A673 (cell line): ENCODE measurements at places on chromosomes 7 and 10. TPM values are rescaled to one million over a fixed set of nuclear protein-coding genes. Genes with fewer than 3 reads are reported as not detected.
A peak's percentile ranks its signal among the peaks of the same experiment; 100 is the strongest.

DNA sequence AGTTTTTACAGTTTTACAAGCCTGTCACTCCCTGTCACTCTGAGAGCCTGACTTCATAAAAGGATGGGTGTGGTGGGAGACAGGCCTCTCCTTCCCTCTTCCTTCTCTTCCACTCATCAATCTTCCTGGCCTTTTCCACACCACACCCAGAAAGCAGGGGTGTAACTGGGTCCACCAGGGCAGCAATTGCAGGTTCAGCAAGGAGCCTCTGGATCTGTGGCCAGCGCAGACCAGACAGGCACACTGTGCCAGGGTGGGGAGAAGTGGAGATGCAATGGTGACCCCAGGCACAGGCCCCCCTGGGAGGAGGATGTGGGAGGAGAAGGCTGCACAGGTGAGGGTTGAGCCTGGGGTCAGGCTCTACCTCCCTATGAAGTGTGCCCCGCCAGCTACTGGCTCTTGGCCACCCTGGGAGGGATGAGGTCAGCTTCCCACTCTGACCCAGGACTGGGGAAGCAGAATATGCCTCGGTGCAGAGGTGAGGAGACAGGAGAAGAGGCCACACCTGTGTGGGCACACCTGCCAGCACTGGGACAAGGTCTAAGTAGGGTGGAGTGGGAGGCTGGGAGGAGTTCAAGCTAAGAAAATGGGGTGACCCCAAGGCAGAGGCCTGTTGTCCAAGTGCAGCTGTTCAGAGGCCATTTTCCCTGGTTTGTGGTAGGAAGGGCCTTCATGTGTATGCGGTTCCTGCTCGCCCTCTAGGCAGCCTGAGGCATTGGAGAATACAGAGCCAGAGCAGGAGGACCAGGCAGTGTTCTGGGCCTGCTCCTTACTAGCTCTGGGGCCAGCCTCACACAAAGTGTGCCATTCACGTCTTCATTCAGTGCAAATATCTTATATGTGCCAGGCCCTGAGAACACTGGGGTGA lies 20.2 kb upstream of the TMEM72 start:
- no peaks in the 10 kb centered on the region for H3K27me3 ChIP-seq
- no peaks in the 10 kb centered on the region for H3K36me3 ChIP-seq
- no peak for DNase-seq
- H3K4me1 ChIP-seq: no peaks in the 10 kb centered on the region
- H3K4me3 ChIP-seq: no peak overlapping the region
- H3K27ac ChIP-seq: no peak overlapping the region

- H3K27ac ChIP-seq: no peak overlapping the region
- H3K27me3 ChIP-seq: peaks cover 12% of the 10 kb centered on the region
- no peaks in the 10 kb centered on the region for H3K36me3 ChIP-seq
- no peaks in the 10 kb centered on the region for H3K4me1 ChIP-seq
- H3K4me3 ChIP-seq: no peak overlapping the region
Observed at GRCh38 chr7:99848420-99849216, 20.8 kb downstream of the CYP3A43 start.

- H3K27me3 ChIP-seq: no peaks in the 10 kb centered on the region
- no peak for DNase-seq
- H3K4me1 ChIP-seq: peaks cover 56% of the 10 kb centered on the region
- H3K36me3 ChIP-seq: no peaks in the 10 kb centered on the region
- peak overlapping the region; percentile 57 for H3K27ac ChIP-seq
Observed at GRCh38 chr7:33044401-33044718, 18.2 kb downstream of the NT5C3A start.

DNA sequence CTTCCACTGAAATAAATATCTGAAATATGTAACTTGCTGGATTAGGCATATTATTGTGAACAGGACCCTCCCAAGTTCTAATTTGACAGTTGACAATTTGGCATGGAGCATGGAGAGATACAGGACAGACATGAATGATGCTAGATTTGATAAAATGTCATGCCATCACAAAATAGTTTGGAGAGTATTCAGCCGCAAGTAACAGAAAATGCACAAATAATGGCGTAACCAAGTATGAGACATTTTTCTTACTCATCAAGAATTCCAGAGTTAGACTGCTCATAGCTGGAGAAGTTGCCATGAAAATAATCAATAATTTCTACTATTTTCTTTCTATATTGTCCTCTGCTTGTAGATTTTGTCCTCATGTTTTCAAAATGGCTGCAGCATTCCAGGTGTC lies 45.5 kb upstream of the GPAM start:
- H3K36me3 ChIP-seq: no peaks in the 10 kb centered on the region
- no peak overlapping the region for H3K27ac ChIP-seq
- DNase-seq: no peak
- no peak overlapping the region for H3K4me3 ChIP-seq
- H3K4me1 ChIP-seq: no peaks in the 10 kb centered on the region

- no peak overlapping the region for H3K27ac ChIP-seq
- no peaks in the 10 kb centered on the region for H3K36me3 ChIP-seq
- H3K4me3 ChIP-seq: no peak overlapping the region
- H3K27me3 ChIP-seq: peaks cover 12% of the 10 kb centered on the region
Observed at GRCh38 chr10:50855015-50855414, 30.4 kb downstream of the A1CF start.

- no peak for DNase-seq
- no peaks in the 10 kb centered on the region for H3K4me1 ChIP-seq
- no peaks in the 10 kb centered on the region for H3K36me3 ChIP-seq
- H3K4me3 ChIP-seq: no peak overlapping the region
- no peak overlapping the region for H3K27ac ChIP-seq
Observed at GRCh38 chr10:46541735-46542566, 14.5 kb downstream of the GPRIN2 start.

LRRD1 gene
- 0.11 TPM in 1 of 2 replicates, not detected in the other for total RNA-seq

CFTR gene
- total RNA-seq: 0.19 and 0.37 TPM in 2 replicates

AKR1E2 gene
- 10.8 and 11.3 TPM in 2 replicates for total RNA-seq

DNA sequence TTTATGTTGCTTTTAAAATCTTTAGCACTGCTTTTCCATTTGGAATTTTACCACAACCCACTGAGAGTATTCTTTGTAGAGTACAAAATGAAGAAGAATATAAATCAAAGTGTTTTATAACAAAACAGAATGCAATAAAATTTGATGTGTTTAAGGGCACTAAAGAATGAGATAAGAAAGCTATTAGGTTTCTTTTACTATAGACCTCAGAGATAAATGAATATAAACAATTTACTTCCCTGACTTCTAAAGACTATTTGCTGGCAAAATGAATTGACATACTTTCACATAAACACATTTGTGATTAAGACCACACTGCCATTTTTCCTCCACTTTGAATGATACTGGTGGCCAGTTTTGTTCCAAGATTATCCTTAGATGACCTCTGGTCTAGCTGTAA lies 124.5 kb downstream of the ITGA8 start:
- H3K4me3 ChIP-seq: no peak overlapping the region
- H3K27ac ChIP-seq: no peak overlapping the region
- H3K4me1 ChIP-seq: no peaks in the 10 kb centered on the region

TEX47 gene
- not detected in 2 replicates for total RNA-seq

DNA sequence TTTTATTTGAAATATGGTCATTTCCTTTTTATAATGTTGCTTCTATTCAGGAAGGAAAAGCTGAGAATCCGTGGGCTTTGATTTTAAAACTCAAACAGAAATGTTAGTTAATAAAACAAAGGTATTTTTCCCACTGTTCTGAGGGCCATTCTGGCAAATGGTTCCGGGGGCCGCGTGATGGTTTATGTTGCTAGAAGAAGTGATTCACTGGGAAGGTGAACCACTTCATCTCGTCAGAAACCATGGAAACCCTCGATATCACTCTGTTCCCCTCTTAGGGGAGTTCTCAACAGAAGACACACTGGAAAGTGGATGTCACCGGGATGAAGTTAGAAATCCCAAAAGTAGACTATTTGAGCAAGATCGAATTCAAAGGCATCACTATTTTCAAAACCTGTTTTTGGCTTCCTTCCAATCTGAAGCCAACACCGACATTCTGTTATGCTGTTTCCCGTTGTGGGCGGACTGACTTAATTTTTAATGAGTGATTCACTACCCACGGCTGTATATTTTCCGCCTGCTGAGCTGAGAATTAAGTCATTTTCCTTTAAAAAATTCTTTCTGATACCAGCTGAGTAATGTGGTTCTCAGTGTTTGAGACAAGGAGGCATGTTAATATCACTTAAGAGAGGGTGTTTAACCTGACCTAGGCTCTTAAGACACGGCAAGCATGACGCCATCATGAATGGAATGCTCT lies 84.1 kb downstream of the PTPRE start:
- DNase-seq: peak; percentile 90
- H3K36me3 ChIP-seq: no peaks in the 10 kb centered on the region
- peak overlapping the region; percentile 67 for H3K27ac ChIP-seq
- peaks cover 70% of the 10 kb centered on the region for H3K4me1 ChIP-seq
- no peaks in the 10 kb centered on the region for H3K27me3 ChIP-seq

DNA sequence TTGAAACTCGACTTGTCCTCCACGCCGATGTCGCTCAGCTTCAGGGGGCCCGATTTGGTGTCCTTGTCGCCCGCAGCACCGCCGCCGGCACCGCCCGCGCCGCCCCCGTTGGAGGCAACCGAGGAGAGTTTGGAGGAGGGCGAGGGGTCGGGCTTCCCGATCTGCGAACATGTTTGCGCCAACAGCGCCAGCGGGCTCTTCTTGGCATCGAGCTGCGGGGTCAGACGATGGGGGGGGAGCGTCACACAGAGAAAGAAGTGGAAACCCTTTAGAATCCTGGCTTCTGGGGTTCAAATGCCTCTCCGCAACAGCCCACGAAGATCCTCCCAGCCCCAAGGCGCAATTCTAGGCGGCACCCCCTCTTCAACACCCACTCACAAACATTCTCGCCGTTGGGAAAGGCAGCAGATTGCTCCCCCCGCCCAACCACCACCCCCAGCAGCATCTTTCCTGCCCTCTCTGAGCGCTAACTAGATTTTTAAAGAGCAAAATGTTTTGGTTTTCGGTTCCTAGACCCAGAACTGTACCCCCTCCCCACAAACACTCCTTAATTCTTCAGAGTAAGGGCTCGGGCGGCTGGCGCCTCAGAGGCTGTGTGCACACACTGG lies 1.3 kb downstream of the ZNF503 start:
- DNase-seq: no peak
- no peak overlapping the region for H3K27ac ChIP-seq
- H3K4me1 ChIP-seq: peaks cover 32% of the 10 kb centered on the region
- peaks cover 99% of the 10 kb centered on the region for H3K27me3 ChIP-seq
- H3K4me3 ChIP-seq: peak overlapping the region; percentile 57

DNA sequence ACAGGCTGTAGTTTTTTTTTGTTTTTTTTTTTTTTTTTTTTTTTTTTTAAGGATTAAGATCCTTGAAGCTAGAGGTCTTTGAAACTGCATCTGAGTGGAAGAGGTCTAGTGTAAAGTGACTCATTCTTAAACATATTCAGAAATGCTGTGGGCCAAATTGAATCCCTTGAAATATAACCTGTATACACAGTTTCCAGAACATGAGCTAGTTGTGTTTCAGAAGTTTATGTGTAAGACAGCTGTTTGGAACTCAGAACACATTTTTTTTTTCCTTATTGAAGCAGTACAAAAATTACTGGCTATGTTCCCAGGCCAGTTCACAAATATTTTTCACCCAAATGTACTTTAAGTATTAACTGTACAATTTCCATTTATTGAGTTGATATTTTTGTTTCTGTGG lies 67.9 kb downstream of the PPP1R9A start:
- peak; percentile 44 for DNase-seq
- peaks cover 31% of the 10 kb centered on the region for H3K4me1 ChIP-seq
- no peaks in the 10 kb centered on the region for H3K36me3 ChIP-seq
- no peak overlapping the region for H3K4me3 ChIP-seq
- no peak overlapping the region for H3K27ac ChIP-seq

DNA sequence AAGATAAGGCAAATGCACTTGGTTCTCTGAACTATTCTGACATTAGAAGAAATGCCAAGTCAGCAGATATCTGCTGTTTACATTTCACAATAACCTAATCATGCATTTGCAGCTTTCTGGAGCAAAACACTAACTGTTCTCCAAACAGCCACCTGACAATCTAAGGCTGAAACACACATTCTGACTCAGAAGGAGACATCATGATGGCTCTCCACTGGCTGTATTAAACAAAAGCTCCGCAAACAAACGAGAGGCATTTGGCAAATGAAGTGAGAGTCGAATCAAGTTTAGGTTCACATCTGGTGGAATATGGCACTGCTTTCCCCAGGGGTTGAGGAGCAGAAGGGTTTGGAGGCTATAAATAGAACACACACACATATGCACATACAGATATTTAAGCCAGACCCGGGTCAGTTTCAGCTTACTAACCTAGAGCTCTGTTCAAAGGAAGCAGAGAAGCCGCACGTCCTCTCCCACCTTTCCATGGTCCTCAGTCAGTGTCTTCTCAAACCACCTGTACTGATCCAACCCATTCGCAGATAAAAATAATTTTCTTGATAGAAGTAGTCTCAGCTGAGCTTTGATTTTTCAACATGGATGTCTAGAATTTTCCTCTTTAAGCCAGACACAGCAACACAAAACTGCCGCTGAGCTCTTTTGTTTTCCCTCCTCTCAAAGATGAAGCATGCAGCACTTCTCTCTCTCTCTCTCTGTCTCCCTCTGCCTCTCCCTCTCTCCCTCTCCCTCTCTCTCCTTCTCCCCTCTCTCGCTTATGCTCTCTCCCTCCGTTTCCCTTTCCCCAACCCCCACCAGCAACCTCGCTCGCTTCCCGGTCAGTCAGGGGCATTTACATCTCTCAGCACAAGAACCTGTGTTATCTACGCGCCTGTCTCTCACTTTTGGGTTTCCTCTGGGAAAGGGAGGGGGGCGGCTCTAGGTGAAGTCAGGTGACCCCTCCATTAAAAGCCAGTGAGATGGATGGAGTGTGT lies 682.8 kb downstream of the MAGI2 start:
- H3K4me1 ChIP-seq: no peaks in the 10 kb centered on the region
- H3K4me3 ChIP-seq: no peak overlapping the region
- no peak overlapping the region for H3K27ac ChIP-seq
- H3K36me3 ChIP-seq: no peaks in the 10 kb centered on the region
- no peak for DNase-seq

GRCh38 chr10:58856508-58857240 lies 319.8 kb upstream of the PHYHIPL start:
- H3K4me3 ChIP-seq: no peak overlapping the region
- no peaks in the 10 kb centered on the region for H3K27me3 ChIP-seq
- H3K4me1 ChIP-seq: no peaks in the 10 kb centered on the region
- DNase-seq: no peak
- no peak overlapping the region for H3K27ac ChIP-seq

HOXA3 gene
- total RNA-seq: not detected in 2 replicates

GRCh38 chr7:71132127-71132376 lies at the start of gene GALNT17:
Gene GALNT17 (plus strand): TSS chr7:71132144.
- H3K36me3 ChIP-seq: no peaks in the 10 kb centered on the region
- DNase-seq: no peak
- H3K27ac ChIP-seq: no peak within 1 kb of the TSS
- H3K27me3 ChIP-seq: no peaks in the 10 kb centered on the region
- H3K4me3 ChIP-seq: no peak within 1 kb of the TSS
- H3K4me1 ChIP-seq: no peaks in the 10 kb centered on the region
